Sciatic nerve (tissue), 2 donors: ENCODE measurements at places on chromosomes 3 and 15. TPM values are rescaled to one million over a fixed set of nuclear protein-coding genes. Genes with fewer than 3 reads are reported as not detected.

The AADACL2 gene
- total RNA-seq, result not detected

The LRRIQ4 gene
- total RNA-seq, result not detected

The AP3B2 gene
- total RNA-seq, result 2.4 TPM

The POTEB2 gene
- total RNA-seq, result not detected

The SAMMSON gene
- total RNA-seq, result 3.4 TPM

The TGM4 gene
- not detected for total RNA-seq

The DNAH1 gene
- total RNA-seq, result 20.1 TPM

The ARL8B gene
- total RNA-seq, result 55.1 TPM

The IL17RB gene
- total RNA-seq, result 5.1 TPM

The NR1I2 gene
- not detected for total RNA-seq

The TEX9 gene
- 8.1 TPM for total RNA-seq

The EIF5A2 gene
- total RNA-seq, result 19.1 TPM

The CPLX3 gene
- not detected for total RNA-seq
